ENCODE measurements at places on chromosomes 5 and 9.

DNA sequence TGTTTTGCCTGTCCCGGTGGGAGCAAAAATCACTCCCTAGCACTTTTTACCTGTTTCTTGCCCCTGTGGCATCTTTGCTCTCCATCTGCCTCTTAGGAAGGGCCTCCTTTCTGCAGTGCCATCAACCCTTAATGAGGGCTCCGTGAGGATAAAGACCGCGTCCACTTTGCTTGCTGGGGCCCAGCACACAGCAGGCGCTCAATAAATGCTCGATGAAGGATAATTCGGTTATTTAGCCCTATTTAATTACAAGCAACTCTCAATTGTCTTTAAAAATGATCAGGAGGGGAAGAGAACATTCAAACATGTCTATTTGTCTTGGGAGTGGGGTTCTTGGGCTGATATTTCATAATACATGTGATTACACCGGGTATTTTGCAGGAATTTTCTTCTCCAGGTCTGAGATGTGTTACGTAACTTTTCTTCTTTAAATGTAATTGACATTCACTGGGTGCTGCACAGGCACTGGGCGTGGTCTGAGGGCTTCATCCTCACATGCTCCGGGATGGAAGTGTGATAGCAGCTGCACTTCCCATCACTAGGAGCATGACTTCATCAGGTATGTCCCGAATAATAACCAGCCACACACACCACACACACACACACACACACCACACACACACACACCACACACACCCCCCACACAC lies 19.8 kb upstream of the NTNG2 start:
- DNase-seq = no peak

GRCh38 chr5:142966121-142966420 lies 195.9 kb downstream of the ARHGAP26 start:
- no peak for DNase-seq

DNA sequence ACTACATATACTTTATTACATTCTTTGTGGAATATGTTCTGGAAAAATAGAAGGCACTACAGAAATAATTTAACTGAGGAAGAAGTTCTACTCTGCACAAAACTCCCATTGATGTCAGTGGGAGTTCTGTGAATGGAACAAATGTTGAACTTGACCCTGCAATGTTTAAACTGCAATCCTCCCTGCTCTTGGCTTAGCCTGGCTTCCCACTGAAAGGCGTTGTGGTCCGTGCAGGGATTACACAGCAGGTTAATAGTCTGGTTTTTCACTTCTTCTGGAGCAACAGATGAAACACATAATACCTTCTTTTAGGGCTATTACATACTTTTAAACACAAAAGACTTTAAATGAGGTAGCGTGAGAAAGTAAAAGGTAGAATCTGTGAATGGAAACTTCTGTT lies 12.9 kb upstream of the ERBIN start:
- no peak for DNase-seq

DNA sequence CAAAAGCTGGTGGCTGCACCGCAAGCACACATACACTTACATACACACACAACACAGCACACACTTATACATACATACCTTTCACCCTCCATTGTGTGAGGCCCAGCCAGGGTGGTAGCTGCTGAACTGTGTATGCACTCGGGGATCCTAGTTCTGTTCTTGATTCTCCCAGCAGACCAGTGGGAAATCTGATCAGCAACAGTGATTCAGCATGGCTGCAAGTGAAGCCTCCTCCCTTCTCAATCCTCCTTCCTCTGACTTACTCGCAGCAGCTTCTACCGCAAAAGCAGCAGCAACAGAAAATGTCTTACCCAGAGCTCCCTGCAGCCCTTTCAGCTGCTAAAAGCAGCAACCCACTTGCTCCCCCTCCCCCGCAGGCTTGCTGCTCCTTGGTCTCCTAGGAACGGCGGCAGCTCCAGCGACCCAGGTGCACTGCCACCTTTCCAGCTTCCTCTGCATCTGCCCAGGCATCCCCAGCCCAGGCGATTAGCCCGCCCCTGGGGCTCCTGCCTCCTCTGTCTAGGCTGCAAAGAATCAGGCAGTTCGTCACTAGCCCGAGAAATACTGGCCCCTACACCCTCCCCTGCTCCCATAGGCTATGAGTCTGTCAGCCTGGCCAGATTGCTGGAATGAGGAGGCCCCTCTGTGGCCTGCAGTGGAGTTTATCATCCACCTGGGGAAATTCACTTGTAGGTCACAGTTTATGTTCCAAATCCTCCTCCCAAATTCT lies at the start of gene KLHL3:
TSS of gene KLHL3 (minus strand) at position 535 of the 730 bp plus-strand sequence. CDS start at position 92, 443 bp downstream.
- peak; percentile 56 for DNase-seq

DNA sequence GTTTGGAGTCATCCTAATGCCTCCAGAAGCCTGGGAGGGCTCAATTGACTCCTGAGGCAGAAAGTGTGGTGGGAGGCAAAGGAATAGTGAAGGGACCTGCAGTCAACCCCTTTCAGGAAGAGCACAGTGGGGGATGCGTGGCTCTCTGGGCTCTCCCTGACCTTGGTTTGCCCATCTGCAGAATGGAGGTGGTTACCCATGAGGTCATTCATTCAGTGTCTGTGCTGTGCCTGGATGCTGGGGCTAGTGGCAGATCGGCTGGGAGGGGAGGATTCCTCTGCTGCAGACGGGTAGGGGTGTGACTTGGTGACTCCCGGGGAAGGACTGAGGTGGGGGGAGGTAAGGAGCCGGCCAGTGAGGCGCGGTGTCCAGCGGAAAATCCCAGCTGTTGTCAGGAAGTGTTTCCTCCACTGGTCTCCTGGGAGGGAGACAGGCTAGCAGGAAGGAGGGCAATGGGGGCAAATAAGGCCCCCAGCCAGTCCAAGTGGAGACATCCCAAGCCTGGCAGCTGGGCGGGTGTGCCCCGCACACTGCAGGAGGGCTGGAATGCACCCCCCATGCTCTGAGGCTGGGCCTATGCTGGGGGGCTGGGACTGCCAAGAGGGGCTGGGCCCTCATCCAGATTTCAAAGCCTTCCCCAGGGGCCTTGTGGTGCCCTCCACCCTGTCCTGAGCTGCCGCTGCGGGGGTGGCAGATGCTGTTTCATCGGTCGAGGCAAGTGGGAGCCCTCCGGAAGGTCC lies 10.9 kb downstream of the CXXC5 start:
- no peak for DNase-seq

DNA sequence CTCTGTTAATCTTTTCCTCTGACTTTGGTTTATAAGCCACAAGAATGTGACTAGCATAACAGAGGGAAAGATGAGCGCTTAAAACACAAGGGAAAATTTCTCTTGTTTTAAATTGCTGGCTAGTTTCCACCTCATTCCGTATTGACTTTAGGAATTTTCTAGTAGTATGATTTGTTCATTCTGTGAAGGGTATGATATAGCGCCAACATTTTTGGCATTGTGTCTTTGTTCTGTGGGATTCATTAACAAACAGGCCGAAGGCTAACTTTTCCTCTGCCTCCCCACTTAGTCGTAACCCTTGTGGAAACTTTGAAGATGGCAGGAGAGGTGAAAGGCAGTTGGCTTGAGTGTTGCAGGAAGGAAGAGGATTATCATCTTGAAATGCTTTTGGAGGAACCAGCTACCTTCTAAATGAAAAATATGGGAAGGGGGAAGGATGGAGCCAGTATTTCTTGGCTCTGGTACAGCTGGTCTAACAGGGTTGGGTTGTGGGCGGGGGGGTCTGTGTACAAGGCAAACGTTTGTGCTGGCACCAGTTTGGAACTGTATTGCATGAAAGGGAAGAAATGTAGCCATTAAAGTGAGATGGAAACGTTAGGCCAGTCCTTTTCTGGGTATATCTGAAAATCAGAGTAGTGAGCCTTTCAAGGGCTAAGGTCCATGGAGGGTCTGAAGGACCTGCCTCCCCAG lies 21.5 kb upstream of the DMRT2 start:
- DNase-seq = no peak

- no peak for DNase-seq
These were observed 455.0 kb upstream of the ACTBL2 start for GRCh38 chr5:57937501-57938173.

GRCh38 chr9:35577486-35577885 lies 27.6 kb upstream of the TESK1 start:
- DNase-seq = no peak

DNA sequence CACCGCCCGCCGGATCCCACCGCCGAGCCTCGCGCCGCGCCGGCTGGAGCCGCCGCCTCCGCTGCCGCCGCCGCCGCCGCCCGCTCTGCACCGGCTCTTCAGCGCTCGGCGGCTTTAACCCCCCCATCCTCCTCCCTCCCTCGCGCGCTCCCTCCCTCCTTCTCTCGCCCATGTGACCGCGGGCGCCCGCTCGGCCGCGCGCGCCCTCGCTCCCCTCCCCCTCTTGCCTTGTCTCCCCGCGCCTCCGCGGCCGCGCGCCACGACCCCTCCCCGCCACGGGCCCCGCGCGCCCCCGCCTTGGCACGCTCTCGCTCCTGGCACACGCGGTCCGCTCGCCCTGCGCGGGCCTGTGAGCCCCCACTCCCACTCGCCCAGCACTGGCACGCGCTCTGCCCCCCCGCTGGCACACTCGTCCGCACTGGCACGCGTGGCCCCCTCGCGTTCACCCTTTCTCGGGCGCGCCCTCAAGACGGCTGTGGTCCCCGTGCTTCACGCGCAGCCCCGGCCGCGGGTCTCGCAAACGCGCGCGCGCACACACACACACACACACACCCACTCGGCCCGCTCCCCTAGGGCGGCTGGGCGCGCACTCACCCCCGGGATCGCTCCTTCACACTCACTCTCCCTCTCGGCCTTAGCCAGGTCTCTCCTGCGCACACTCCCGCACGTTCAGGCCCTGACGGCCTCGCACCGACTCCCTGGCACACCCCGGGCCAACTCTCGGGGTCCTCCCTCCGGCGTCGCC lies at the start of gene CNTFR:
TSS of gene CNTFR (minus strand) at position 89 of the 745 bp plus-strand sequence. CDS start 20,743 bp downstream, outside the sequence.
- DNase-seq = no peak
